ENCODE measurements at places on chromosomes 12 and 14.

- no peaks in the 10 kb centered on the region for H3K27me3 ChIP-seq
- no peak overlapping the region for H3K27ac ChIP-seq
- H3K4me3 ChIP-seq: no peak overlapping the region
- no peaks in the 10 kb centered on the region for H3K4me1 ChIP-seq
Measured at GRCh38 chr14:72061718-72062117, 129.5 kb downstream of the RGS6 start.

GRCh38 chr12:90512518-90512917 is 442.5 kb downstream of the CCER1 start:
- H3K27ac ChIP-seq: no peak overlapping the region
- H3K27me3 ChIP-seq: no peaks in the 10 kb centered on the region
- H3K4me3 ChIP-seq: no peak overlapping the region
- DNase-seq: no peak
- no peaks in the 10 kb centered on the region for H3K36me3 ChIP-seq
- H3K4me1 ChIP-seq: no peaks in the 10 kb centered on the region

- H3K27me3 ChIP-seq: no peaks in the 10 kb centered on the region
- H3K4me3 ChIP-seq: no peak overlapping the region
- no peaks in the 10 kb centered on the region for H3K4me1 ChIP-seq
- DNase-seq: no peak
- no peaks in the 10 kb centered on the region for H3K36me3 ChIP-seq
Measured at GRCh38 chr12:39722504-39722903, 102.9 kb upstream of the ABCD2 start.

- no peak for DNase-seq
- H3K27ac ChIP-seq: no peak overlapping the region
- H3K27me3 ChIP-seq: no peaks in the 10 kb centered on the region
Measured at GRCh38 chr12:62517887-62518286, 51.3 kb downstream of the MON2 start.

DNA sequence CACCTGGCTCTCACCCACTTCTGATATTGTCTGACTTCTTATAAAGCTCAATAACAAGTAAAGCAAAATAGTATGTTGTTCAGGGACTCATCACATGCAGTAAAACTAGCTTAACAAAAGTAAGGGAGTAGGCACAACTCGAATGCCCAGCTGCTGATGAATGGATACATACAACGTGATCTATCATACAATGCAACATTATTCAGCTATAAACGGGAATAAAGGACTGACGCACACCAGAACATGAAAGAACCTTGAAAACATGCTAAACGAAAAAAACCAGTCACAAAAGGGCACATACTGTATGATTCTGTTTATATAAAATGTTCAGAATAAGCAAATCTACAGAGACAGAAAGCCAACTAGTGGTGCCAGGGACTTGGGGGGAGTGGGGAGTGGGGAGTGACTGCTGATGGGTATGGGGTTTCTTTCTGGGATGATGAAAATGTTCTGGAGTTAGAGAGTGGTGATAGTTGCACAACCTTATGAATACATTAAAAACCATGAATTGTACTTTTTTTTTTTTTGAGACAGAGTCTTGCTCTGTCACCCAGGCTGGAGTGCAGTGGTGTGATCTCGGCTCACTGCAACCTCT is 11.1 kb downstream of the PLBD2 start:
- no peak for DNase-seq
- no peaks in the 10 kb centered on the region for H3K36me3 ChIP-seq
- no peaks in the 10 kb centered on the region for H3K27me3 ChIP-seq
- H3K4me3 ChIP-seq: no peak overlapping the region

Measured in astrocyte (in vitro differentiated cells and primary cell).